ENCODE measurements at places on chromosomes 13 and 19. TPM values are rescaled to one million over a fixed set of nuclear protein-coding genes. Genes with fewer than 3 reads are reported as not detected.

CERS1 gene
- 34.3 TPM for polyA plus RNA-seq

CYP4F12 gene
- 0.15 TPM for polyA plus RNA-seq

MCOLN1 gene
- 14.6 TPM for polyA plus RNA-seq

OR7A10 gene
- polyA plus RNA-seq = not detected

DNA sequence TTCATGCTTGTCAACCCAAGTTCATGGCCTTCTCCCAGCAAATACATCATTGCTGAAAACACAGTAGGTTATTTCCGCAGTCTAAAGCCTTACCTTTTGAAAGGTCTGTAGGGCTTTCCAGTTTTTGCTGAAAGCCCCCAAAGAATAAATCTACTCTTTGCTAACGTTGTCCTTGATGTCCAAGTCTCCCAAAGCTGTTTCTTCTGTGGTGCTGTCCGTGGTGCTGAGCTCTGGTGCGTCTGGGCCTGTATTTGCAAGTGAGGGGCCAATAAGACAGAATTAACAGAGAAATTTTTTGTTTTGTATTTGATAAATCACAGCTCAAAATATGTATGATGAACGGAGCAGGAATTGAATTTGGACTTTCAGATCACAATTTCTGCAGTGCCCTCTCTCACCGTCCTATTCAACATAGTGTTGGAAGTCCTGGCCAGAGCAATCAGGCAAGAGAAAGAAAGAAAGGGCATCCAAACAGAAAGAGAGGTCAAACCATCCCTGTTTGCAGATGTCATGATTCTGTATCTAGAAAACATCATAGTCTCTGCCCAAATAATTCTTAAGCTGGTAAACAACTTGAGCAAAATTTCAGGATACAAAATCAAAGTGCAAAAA is 9.8 kb upstream of the LGALS16 start:
- DNase-seq = peak; percentile 14

DNA sequence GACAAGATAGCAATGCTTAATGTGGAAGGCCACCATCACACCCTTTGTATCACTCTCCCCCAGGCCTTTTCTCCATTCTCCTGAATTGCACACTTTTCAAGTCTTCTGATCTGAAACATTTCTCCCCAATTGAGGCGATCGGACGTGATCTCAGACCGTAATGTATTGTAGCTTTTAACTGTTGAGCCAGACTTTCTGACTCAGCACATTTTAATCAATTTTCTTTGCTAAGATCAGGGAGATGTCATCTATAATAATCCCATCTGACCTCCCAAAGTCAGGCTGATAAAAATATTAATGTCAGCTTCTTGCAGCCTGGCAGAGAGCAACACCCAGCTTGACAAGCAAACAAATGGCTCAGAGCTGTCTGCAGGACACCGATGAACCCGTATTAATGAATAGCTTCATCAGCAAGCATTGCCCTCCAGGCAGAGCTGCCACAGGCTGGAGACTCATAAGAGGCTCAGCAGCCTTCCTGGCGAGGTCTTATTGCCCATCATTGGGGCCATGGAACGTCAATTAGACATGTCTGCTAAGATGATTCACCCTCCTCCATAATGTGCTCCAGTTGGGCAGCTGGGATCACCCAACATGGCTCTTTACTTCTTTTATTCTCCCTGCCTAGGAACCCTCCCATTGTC is 60.2 kb upstream of the UQCRFS1 start:
- no peak for DNase-seq

- DNase-seq = no peak
Measured at GRCh38 chr19:38657633-38658222, 10.3 kb downstream of the ACTN4 start.

GRCh38 chr13:114077099-114077932 is 55.1 kb downstream of the RASA3 start:
- DNase-seq = no peak

DNA sequence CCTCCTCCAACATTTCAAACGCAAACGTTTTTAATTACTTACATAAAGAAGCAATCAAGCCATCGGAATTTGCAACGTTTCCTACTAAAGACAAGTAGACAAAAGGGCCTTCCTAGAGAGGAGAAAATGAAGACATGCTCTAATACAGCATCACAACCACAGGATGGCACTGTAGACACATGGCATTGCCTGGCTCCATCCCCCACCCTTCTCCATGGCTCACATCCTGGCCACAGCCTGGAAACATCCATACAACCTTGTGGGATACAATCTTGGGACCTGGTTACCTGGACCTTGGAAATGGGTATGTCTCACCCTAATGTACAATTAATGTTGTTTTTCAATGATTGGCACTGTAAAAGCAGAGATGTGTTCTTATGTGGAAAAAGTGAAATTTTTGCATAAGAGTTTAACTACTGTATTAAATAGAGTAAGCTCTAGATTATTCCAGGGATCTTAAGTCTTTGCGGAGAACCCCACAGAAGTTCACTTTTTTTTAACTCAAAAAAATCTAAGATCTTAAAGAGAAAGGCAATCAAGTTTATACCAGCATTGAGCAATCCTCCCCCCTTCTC is 21.5 kb downstream of the EBPL start:
- DNase-seq = peak; percentile 66

DNA sequence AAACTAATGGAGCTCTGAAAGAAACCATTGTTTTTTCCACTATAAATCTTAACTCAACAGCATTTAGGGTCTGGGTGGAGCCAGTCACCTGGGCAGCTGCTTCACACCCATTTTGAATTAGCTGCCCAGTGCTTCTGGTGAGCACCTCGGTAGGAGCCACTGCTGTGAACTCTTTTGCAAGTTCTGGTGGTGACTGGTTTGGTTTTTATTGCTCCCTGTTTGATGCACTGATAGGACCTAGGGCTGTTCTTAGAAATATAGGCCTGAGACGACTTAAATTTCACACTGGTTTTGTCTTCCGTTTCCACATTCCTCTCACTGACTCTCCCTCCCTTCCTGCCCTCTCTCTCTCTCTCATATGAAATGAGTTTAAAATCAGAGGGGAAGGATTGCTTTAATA is 103.9 kb downstream of the GGACT start:
- DNase-seq = no peak

GRCh38 chr19:7377196-7377595 is 28.5 kb downstream of the ARHGEF18 start:
- DNase-seq = no peak

- DNase-seq = no peak
Measured at GRCh38 chr13:64417581-64417980, 2812.6 kb downstream of the PCDH9 start.

DNA sequence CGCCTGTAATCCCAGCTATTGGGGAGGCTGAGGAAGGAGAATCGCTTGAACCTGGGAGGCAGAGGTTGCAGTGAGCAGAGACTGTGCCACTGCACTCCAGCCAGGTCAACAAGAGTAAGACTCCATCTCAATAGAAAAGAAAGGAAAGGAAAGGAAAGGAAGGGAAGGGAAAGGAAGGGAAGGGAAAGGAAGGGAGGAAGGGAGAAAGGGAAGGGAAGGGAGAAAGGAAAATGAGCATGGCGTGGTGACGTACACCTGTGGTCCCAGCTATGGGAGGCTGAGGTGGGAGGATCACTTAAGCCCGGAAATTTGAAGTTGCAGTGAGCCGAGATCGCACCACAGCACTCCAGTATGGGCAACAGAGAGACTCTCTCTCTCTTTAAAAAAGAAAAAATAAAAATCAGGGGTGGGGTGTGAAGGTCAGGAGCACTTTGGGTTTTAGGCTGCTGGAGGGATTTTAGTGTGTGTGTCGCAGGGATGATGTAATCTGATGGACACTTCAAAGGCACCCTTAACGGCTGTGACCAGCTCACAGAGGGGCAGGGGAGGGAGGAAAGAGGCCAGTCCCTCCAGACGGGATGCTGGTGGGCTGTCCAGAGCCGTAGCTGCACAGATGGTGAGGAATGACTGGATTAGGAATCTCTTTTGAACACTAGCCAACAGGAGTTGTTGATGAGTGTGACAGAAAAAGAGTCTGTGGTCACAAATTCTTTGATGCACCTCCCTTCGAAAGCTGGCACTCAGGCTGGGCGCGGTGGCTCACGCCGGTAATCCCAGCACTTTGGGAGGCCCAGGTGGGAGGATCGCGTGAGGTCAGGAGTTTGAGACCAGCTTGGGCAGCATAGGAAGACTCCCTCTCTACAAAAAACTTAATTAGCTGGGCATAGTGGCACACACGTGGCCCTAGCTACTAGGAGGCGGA is 27.6 kb downstream of the TMPRSS9 start:
- no peak for DNase-seq

- DNase-seq = no peak
Measured at GRCh38 chr13:100059827-100060226, 29.1 kb upstream of the PCCA start.

- no peak for DNase-seq
Measured at GRCh38 chr19:23365222-23365621, 30.0 kb downstream of the ZNF91 start.

Measured in muscle of leg (tissue), 16 donors.